ENCODE measurements at places on chromosomes 1 and 21.

GRCh38 chr1:109931189-109931731 lies 20.6 kb downstream of the CSF1 start:
- H3K36me3 ChIP-seq = peaks cover 12% of the 10 kb centered on the region
- H3K4me1 ChIP-seq = no peaks in the 10 kb centered on the region
- H3K4me3 ChIP-seq = peak overlapping the region; percentile 13
- no peaks in the 10 kb centered on the region for H3K27me3 ChIP-seq
- peak; percentile 95 for DNase-seq

GRCh38 chr1:234913771-234914170 lies 214.9 kb downstream of the TOMM20 start:
- peaks cover 9% of the 10 kb centered on the region for H3K4me1 ChIP-seq
- DNase-seq = peak; percentile 64
- no peak overlapping the region for H3K27ac ChIP-seq
- H3K27me3 ChIP-seq = no peaks in the 10 kb centered on the region
- H3K36me3 ChIP-seq = peaks cover 8% of the 10 kb centered on the region
- H3K4me3 ChIP-seq = no peak overlapping the region

DNA sequence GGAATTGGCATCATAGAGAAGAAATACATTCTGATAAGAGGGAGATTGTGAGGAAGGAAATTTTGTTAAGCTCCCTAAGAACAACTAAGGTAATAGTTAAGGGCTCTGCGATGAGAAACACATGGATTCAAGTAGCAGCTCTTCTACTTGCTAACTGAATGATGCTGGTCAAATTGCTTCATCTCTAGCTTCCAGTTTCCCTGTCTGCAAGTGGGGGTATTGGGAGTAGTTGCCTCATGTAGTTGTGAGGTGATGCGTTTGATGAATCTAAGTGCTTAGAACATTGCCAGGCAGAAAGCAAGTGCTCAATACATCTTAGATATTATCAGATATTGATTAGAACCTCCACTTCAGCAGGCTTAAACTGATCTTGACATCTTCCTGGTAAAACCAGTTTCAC lies 84.8 kb downstream of the CD58 start:
- no peak overlapping the region for H3K4me3 ChIP-seq
- no peaks in the 10 kb centered on the region for H3K36me3 ChIP-seq
- no peaks in the 10 kb centered on the region for H3K4me1 ChIP-seq
- H3K27me3 ChIP-seq = no peaks in the 10 kb centered on the region
- no peak for DNase-seq
- H3K27ac ChIP-seq = no peak overlapping the region

DNA sequence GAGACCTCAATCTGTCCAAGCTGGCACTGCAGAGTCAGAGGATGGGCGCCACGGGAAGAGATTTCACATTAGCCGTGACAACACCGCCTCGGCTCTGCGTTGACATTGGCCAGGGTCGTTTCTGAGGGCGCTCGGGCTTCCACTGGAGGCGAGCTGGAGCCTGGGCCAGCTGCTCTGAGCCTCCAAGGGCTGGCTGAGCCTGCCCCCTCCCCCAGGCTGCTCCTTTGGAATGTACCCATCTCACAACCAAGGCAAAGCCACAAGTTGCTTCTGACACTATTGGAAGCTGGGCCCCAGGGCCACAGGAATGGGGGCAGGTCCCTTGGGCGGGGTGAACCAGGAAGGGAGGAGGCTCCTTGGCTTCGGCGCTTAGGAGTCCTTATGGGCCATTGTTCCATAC lies 12.7 kb downstream of the GPR3 start:
- no peaks in the 10 kb centered on the region for H3K4me1 ChIP-seq
- H3K27me3 ChIP-seq = no peaks in the 10 kb centered on the region
- no peak overlapping the region for H3K27ac ChIP-seq
- H3K4me3 ChIP-seq = no peak overlapping the region

DNA sequence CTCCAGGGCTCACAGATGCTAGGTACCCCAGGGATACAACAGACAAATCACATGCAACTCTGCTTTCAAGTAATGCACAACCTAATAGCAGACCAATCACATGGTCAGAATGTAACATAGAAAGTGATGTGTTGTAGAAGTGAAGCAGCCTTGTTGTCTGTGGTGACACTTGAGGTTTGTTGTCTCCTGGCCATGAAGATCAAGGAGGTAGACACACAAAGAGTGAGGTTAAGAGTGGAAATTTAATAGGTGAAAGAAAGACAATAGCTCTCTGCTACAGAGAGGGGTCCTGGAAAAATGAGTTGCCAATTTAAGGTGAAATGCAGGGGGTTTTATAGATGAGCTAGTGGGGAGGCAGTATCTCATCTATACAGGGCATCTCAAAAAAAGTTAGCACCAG lies 2.5 kb upstream of the TMEM9 start:
- DNase-seq = no peak
- H3K27me3 ChIP-seq = no peaks in the 10 kb centered on the region
- H3K4me3 ChIP-seq = no peak overlapping the region
- H3K4me1 ChIP-seq = peaks cover 4% of the 10 kb centered on the region

DNA sequence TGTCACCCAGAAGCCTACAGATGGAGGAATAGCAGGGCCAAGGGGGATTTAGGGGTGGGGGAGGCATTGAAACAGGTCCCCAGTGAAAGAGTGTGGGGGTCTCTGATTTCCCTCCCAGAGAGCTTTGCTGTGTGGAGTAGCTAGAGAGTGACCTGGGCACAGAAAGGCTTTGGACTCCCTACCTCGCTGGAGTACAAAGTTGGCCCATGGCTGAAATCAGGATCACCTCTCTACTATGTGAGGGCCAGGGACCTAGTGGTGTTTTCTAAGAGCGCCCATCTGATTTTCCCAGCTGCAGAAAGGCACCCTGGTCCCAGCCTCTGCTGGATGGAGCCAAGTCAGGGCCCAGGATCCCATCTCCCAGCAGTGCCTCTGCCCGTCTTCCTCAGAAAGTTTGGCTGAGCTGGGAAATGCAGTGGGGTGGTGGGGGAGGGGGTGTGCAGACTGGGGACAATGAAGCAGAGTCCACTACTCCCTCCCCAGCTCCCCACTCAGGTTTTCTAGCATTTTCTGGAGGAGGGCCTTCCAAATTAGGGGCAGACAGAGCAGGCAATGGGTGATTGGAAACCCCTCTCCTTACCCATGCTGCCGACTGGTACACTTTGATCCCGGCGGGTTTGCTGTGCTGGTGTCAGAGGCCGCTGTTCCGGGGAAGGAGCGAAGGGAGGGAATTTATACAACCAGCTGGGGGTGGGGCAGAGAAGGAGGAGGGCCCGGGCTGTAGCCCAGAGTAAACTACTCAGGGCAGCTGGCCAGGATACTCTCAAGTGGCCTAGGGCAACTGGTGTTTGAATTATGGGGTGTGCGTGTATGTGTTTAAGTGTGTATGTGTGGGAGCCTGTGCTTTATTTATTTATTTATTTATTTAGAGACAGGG lies at the start of gene SELENBP1:
Gene SELENBP1 (minus strand): TSS at position 648 of the 877 bp plus-strand sequence. CDS start 64 bp downstream, at position 584.
- peak within 1 kb of the TSS; percentile 76 for H3K4me3 ChIP-seq
- H3K27me3 ChIP-seq = no peaks in the 10 kb centered on the region
- no peaks in the 10 kb centered on the region for H3K4me1 ChIP-seq
- DNase-seq = peak; percentile 75

DNA sequence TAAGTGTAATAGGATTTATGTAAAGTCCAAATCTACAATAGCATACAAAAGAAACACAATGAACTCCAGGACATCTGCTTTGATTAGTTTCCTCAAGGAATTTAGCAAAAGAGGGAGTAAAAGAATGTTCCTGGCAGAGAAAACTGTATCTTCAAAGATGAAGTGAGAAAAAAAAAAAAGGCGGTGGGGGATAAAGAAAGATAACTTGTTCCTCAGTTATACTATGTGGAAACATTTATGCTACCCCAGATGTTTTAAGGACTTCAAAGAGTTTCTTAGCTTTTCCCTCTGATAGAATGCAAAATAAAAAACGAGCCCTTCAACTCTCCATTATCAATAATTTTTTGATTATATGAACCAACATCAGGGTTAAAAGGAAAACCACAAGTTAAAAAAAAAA lies 908.9 kb upstream of the ADGRL2 start:
- H3K27ac ChIP-seq = no peak overlapping the region
- no peak for DNase-seq
- H3K4me3 ChIP-seq = no peak overlapping the region
- no peaks in the 10 kb centered on the region for H3K36me3 ChIP-seq
- no peaks in the 10 kb centered on the region for H3K27me3 ChIP-seq
- no peaks in the 10 kb centered on the region for H3K4me1 ChIP-seq

All from H9 (cell line).